Effector memory CD4-positive, alpha-beta T cell (primary cell): ENCODE measurements at places on chromosomes 1 and 21.

DNA sequence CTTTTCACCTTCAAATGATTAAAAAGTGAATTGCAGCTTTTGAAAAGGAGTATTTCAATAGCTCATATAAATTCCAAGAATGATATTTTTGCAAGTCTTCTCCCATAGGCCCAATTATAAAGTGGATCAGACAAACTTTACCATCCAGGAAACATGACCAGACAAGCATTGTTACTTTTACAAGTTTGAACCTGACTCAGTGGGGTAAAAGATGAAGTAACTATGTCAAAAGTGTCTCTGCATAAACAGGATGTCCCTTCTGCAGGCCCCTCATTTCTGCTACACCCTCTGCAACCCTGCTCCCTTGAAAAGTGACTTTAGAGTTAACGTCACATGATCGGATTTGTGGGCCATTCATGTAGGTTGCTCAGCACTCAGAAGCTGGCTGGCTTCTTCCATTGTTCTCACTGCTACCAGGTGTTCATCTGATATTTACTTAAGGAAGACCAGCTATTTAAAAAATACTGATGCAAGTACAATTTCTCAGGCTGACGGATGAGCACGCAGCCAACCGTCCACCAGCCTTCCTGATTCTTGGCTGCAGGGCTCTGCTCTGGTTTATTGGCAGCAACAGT, 32.3 kb downstream of the URB1 start:
- DNase-seq: no peak

DNA sequence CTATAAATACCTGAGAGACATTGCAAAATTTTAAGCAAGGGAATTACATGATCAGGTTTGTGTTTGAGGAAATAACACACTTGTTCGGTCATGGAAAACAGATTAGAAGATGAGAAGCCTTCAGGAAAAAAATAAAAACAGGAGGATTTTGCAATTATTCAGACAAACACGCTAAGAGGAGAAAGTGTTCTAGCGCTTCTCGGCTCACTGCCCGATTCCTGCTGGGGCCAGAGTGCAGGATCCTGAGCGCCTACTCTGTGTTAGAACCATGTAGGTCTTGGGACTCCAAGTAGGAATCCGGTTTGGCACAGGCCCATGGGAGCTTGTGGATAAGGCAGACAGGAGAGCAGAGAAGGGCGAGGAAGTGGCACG, 8.1 kb upstream of the PRELP start:
- DNase-seq: no peak

DNA sequence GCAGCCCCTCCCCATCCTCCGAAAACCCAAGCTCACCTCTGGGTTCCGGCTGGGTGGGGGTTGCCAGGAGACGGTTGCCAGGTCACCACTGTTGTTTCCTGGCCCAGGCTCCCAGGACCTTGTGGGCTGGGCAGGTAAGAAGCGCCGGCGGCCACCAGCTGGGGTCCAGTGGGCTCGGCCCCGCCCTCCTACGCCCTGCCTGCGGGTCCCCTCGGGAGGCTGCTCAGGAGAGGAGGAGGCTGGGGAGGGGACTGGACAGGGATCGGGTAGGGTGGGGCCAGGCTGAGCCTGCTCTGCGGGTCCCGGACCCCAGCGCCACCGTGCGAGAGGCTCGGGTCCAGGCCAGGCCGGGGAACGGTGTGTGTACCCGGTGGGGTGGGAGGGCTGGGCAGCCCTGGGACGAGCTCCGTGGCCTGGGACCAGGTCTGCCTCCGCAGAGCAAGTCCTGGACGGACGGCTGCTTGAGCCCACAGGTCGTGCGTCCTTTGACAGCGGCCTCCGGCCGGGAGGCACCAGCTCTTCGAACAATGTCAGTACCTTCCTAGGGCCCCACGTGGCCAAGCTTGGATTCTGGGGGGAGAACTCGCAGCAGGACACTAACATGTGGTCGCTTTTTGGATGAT, at the start of gene TTLL10:
Gene TTLL10 (plus strand): TSS at position 88 of the 623 bp plus-strand sequence. CDS start 5,336 bp downstream, outside the sequence.
- DNase-seq: peak; percentile 46

DNA sequence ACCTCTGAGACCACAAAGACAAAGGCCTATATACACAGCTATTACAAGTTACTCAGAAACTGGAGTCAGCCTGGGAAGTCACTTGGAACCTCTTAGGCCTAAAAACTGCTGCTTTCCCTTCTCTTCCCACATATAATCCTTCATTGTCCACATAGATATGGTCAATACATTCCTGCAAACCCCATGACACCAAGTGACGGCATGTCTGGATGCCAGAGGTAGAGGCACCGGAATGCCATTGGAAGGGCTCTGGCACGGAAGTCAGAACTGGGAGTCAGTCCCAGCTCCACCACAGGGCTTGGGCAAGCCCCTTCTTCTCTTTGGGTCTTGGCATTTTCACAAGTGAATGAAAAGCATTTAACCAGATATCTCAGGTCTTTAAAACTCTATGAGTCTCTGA, 204.7 kb downstream of the MATN1 start:
- no peak for DNase-seq

DNA sequence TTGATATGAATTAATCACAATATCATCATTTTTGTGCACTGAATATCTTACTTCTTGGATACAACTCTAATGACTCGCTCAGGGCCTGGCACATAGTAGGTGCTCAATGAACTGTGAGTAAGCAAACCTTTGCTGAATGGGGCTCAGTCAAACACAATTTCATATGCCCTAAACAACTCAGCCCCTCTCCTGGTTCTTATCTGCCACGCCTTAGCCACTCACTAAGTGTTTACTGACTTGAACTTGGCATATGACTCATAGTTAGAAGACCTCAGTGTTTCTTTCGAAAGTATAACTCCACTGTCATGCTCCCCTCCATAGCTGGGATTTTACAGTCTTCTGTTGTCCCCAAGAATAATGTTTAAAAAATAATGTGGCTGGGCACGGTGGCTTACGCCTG, 4.8 kb upstream of the IFNLR1 start:
- no peak for DNase-seq

DNA sequence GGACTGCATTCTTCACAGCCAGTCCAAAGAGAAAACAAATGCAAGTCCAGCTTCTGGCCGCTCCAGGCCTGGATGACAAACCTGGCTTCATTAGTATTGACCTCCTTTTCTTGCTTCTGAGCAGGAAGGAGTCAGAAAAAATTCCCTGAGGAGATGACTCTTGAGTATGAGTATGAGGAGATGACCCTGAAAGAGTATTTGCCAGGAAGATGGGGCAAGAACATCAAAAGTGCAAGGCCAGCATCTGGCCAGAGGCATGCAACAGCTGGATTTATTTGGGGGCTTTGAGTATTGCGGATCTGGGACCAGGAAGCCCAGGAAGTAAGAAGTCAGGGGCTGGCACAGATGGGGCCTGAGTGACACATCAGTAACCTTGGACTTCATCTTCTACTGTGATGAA, 113.9 kb downstream of the GLIS1 start:
- no peak for DNase-seq

DNA sequence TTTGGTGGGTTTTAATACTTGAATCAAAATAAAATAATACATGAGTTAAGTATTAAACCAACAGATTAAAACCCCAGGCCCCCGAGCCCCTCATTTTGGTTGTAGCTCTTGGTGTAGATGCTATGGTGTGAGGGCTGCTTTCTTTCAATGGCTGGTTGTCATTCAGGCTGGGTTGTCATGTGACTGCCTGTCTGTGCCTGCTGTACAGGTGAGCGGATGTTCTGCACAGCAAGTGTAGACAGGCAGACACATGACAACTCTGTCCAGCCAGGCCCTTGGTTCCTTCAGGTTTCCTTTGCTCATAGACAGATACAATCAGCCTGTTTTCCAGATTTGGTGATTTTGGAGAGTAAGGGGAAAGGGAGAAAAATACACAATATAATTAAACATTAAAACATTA, 281.9 kb upstream of the C1orf105 start:
- DNase-seq: no peak

DNA sequence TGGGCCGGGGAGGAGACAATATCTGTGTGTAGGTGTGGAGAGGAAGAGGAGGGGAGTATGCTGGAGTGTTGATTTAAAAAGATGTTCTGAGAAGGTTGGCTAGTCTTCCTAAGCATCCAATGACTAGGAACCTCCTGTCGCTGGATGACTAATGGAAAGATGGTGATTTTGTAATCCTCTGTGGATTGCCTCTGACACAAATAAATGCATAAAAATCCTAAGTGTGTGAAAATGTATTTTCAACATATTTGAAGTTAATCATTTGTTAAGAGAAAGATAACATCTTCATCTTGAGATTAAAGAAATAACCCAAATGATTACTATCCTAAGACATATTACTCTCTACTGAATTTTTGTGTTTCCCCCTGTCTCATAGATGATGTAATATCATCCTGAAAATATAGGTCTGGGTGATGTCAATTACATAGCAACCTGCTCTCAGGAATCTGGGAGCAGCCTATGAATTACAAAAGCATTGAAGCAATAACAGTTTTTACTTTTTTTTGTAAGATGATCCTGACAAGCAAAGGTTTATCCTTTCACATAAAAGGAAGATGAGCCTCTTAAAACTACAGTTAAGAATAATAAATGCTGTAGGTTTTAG, 220.5 kb upstream of the MAP1LC3C start:
- DNase-seq: no peak

DNA sequence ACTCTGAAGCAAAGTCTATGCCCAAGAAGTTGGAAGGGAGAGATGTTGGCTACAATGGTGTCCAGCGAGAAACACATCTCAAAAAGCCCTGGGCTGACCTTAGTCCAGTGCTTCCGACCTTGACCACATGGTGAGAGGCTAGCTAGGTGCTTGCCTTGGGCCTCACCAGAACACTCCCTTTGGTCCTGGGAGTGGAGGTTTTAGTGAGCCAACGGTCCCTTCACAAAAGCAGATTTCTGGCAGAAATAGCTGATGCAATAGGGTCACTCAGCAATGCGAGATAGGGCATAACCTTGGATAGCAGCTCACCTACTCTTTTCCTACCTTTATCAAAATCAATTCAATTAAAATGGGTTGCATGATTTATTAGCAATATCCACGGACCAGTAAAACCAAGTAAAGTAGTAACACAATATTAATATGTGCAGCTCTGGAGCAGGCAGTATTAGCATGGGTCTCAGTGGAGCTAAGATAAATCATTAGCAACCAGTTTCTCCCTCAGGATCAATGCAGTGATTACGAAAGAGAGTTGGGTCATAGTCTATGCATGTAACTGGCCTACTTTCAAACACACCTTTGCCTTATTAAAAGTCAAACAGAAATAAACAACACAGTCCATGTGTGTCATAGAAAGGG, 1.9 kb downstream of the SLC30A10 start:
- no peak for DNase-seq
